RWPE2 (cell line): ENCODE measurements at places on chromosomes 2 and 18.

DNA sequence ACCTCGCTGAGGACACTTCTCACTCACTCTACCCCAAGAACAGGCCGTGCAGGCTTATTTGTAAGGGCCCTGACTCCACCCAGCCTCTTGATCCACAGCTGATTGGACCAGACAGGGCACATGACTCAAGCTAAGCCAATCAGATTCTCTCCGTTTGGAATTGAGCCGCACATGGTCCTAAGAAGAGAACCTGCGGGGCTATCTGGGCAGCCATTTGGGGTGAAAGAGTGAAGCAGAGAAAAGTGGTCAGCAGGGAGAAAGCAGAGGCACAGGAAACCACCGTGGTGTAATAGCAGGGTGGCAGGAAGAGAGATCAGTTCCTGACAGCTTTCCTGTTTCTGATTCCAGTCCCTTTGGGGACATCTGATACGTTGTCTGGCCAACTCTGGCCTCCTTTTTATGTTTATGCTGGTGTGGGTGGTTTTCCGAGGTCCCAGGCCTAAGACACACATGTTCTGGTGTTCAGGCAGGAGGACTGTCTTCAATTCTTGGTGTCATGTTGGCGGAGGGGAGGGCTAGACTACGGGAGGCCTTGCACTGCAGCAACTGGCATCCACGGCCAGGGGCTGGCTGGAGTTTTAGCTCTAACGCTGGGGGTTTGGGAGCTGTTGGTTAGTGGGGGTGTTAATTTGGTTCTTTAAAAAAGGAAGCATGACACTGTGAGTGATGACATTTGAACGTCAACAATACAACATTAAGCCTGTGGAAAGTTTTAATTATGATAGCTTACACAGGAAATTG lies 26.1 kb upstream of the SPTBN1 start:
- no peak for DNase-seq

GRCh38 chr2:34104601-34105000 lies 505.5 kb upstream of the FAM98A start:
- no peak for DNase-seq

DNA sequence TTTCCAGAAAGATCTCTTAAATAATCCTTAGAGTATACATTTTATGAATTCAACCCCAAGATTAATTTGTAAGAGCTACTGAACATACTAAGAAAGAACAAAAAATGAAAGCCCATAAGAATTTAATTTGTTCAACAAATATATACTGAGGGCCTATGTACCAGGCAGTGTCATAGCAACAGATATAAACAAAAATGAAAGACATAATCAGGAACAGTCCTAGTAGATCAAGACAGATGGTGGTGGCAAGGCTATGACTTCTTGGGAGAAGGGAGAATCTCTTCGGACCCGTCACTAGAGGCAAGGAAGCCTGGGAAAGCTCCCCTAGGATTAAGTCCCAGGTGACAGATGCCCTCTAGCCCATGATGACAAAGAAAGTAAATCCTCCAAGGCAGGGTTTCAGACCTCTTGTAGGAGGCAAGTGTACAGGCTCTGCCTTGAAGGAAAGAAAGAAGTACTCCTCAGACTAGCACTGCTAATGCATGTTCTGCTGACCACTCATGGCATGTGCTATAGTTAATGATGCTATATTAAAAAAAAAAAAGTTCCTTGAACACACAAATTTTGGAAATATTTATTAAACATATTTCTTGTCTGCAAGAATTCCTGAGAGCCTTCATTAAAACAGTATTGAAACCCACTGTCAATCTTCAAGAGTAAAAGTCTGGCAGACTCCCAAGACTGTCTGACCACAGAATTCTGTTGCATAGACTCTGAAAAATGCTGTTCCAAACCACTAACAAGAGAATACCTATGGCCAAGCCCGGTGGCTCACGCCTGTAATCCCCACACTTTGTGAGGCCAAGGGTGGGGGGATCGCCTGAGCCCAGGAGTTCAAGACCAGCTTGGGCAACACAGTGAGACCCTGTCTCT lies 31.5 kb downstream of the NOL10 start:
- peak; percentile 73 for DNase-seq

DNA sequence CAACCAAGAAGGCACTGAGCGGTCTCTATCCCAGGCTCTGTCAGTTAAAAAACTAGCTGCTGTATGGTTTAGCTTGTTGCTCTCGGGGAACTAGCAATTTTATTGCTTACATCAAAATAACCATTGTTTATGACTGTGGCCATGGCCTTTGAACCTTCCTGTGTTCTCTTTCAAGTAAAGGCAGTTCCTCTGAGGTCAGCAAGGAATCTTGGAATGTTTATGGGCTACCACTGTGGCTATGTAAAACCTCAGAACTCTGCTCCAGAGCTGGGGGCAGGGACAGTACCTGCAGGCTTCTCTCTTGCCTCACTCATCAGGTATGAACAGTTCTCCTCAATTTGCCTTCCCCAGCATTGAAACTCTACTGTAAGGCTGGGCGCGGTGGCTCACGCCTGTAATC lies 416.0 kb upstream of the NETO1 start:
- no peak for DNase-seq

GRCh38 chr2:188721784-188722183 lies 252.4 kb upstream of the COL3A1 start:
- DNase-seq: no peak

DNA sequence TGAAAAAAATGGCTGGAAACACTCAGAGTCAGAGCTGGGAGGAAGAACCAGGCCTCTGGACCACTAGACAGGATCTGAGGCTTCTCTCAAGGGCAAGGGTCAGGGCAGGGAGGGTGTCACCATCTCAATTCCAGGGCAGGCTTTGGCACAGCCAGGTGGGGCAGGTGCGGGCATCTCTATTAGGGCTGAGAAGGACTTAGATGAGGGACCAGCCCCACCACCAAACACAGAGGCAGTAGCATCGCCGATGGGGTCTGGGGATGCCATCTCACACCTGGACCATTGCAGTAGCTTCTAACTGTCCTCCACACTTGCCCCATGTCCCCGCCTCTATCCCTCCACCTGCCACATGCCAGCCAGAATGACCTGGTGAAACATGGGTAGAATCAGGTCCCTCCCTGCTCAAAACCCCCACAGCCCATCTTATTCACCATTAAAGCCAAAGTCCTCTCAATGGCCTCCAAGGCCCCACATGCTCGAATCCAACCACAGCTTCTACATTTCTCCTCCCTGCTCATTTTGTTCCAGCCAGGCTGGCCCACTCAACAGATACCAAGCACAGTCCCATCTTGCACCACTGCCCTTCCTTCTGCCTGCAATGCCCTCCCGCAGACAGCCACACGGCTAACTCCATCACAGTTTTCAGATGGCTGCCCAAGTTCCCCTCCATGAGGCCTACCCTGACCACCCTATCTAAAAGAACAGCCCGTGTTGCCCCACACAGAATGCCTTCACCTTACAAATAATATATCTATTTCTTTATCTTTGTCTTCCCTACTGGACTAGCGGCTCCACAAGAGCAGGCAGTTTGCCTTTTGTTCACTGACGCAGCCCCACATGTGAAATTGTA lies 177.4 kb downstream of the SMAD2 start:
- DNase-seq: no peak
